ENCODE measurements at places on chromosomes 1 and 21. TPM values are rescaled to one million over a fixed set of nuclear protein-coding genes. Genes with fewer than 3 reads are reported as not detected.

Gene TTC24
- not detected for total RNA-seq

Gene USH2A
- not detected for total RNA-seq

Gene FAM177B
- not detected for total RNA-seq

Gene SAMD13
- 0.58 TPM for total RNA-seq

Gene FMO5
- total RNA-seq = 0.35 TPM

Gene FCRLB
- total RNA-seq = 1.6 TPM

Gene RAB3B
- 6.0 TPM for total RNA-seq

Gene HORMAD1
- 7.2 TPM for total RNA-seq

Gene HSPA13
- 14.1 TPM for total RNA-seq

Gene ADAM30
- not detected for total RNA-seq

Gene LCE3E
- not detected for total RNA-seq

Gene AXDND1
- total RNA-seq = 0.25 TPM

Gene KIAA1614
- 0.74 TPM for total RNA-seq

Gene FNDC10
- 8.8 TPM for total RNA-seq

Gene THEM5
- total RNA-seq = not detected

Gene SPRR2E
- total RNA-seq = not detected

Gene C8B
- not detected for total RNA-seq

Gene AK5
- 7.9 TPM for total RNA-seq

Gene ERI3
- 59.3 TPM for total RNA-seq

Gene EDARADD
- total RNA-seq = 3.4 TPM

Gene MAN1C1
- 0.30 TPM for total RNA-seq

Gene FMOD
- not detected for total RNA-seq

Gene SLC45A3
- 5.0 TPM for total RNA-seq

Gene FCRL5
- total RNA-seq = 0.03 TPM

Gene SIK1
- total RNA-seq = 14.0 TPM

Gene COL9A2
- 0.56 TPM for total RNA-seq

Gene PLD5
- total RNA-seq = 1.6 TPM

Gene SPRR1A
- total RNA-seq = not detected

Gene TCHHL1
- not detected for total RNA-seq

Gene FBXO42
- 9.3 TPM for total RNA-seq

Gene CIART
- 2.2 TPM for total RNA-seq

Gene SLAMF9
- 0.34 TPM for total RNA-seq

Gene AGTRAP
- total RNA-seq = 105 TPM

Gene KCNA2
- total RNA-seq = 0.10 TPM

Gene GBP6
- not detected for total RNA-seq

Gene LRRN2
- total RNA-seq = 15.3 TPM

Gene ZSWIM5
- total RNA-seq = 0.46 TPM

Gene PTCH2
- total RNA-seq = 0.31 TPM

Gene C1orf87
- total RNA-seq = not detected

Gene EXTL1
- not detected for total RNA-seq

Gene SPRR4
- total RNA-seq = not detected

All from A549 treated with Mapracorat at 1 μM for 4 hours (cell line).